ENCODE measurements at places on chromosomes 2 and 18.

DNA sequence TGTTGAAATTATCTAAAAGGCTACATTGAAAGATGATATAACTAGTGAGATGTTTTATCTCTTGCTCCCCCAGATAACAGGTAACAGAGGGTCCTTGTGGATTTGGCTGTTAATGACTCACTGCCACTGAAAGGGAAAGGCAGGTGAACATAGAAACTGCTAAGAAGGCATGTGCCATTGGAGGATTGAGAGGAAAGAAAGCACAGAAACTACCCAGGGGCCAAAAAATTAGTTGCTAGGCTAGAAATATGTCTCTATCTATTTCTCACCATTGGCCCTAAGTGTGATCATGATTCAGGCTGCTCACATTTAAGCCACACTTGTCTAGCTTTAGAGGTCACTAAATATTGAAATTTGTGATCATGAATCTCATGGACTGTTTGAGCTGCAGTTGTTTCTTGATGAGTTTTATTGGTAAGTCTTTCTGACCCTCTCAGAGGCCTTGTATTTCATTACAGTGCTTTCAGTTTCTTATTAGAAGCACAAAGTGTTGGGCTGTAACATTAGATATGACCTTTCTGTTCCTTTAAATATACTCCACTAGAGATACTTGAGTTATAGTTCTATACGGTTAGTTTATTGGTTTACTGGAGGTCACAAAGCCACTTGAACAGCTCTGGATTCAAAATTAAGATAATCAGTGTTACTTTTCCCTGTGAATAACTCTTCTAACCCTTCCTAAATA, 26.2 kb downstream of the NAB1 start:
- DNase-seq = no peak

GRCh38 chr2:23746141-23746863, 180.6 kb downstream of the ATAD2B start:
- no peak for DNase-seq

GRCh38 chr2:216317831-216318520, 54.3 kb downstream of the MARCHF4 start:
- no peak for DNase-seq

GRCh38 chr2:29000956-29001355, 19.9 kb downstream of the TOGARAM2 start:
- DNase-seq = no peak

DNA sequence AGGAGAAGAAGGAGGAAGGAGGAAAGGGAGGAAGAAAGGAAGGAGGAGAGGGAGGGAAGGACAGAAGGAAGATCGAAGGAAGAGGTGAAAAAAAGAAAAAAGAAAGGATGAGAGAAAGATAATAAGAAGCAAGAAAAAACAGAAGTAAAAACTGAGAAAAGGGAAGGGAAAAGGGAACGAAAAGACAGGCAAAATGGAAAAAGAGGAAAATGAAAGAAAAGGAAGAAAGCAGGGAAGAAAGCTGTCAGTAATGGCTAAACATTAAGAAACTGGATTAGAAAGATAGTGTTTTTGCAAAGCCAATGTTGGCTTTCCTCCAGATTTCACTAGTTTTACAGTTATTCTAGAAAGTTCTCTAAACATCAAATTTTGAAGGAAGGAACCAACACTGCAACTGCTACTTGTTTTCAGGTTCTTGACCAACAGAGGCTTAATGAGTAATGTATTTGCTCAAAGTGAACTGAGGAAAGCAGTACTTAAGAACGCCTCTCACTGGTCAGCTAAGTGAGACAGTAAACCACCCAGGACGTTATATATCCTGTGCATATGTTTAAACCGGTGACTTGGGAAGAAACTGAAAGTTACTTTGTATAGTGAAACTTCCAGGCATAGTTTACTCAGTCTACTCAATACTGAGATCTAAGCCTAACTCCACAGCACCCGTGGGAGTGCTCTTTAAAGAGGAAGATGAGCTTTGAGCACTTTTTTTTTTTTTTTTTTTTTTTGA, 286.2 kb upstream of the TRIB2 start:
- no peak for DNase-seq

- DNase-seq = no peak
Measured at GRCh38 chr2:36480636-36481035, 117.3 kb downstream of the FEZ2 start.

GRCh38 chr2:51667679-51668078, 635.7 kb upstream of the NRXN1 start:
- DNase-seq = no peak

DNA sequence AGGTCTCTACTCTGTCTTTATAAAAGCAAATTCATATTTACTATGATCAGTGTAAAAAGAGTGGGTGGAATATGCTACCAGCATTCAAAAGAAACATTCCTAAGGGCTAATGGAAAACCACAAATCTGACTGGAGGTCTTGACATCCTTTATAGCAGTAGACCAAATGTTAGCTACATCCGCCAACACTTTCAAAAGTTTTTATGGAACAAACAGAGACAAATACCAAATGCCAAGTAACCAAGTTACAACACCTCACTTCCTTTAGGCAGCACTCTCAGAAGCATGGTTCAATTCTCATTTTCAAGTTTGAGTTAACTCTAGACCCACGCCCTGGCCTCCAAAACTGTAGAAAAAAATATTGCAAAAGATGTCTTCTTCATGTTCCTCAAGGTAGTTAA, 78.3 kb upstream of the SETBP1 start:
- DNase-seq = no peak

- no peak for DNase-seq
Measured at GRCh38 chr2:22812065-22812680, 572.8 kb upstream of the KLHL29 start.

GRCh38 chr18:21085579-21086166, 25.9 kb downstream of the ROCK1 start:
- no peak for DNase-seq

DNA sequence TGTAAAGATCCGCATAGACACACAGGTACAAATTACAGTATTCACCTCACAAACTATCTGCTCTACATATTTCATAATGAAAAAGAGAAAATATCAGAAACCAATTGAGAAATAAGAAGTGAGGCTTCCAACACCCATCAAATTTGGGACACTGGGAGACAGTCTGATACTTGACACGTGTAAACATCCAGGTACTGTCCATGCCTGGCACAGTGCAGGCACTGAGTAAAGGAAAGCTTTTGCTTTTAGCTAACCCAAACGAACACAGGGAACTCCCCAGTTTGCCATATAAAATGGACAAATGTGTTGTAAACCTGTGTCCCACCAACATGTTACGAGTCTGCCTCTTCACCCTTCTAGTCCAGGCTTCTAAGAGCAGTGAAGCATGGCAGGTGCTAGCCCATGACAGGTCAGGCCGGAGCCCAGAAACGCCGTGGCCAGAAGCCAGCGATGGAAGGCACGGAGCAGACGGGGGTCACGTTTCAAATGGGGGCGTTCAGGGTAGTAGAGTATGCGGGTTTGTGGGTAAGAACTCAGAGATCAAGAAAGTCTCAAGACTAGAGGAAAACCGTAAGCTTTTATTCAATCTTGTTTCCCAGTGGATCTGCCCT, 27.0 kb downstream of the CDH2 start:
- DNase-seq = no peak

- no peak for DNase-seq
Measured at GRCh38 chr18:36758623-36759022, 70.2 kb downstream of the TPGS2 start.

GRCh38 chr2:241728627-241729026, 5.8 kb upstream of the D2HGDH start:
- DNase-seq = no peak

DNA sequence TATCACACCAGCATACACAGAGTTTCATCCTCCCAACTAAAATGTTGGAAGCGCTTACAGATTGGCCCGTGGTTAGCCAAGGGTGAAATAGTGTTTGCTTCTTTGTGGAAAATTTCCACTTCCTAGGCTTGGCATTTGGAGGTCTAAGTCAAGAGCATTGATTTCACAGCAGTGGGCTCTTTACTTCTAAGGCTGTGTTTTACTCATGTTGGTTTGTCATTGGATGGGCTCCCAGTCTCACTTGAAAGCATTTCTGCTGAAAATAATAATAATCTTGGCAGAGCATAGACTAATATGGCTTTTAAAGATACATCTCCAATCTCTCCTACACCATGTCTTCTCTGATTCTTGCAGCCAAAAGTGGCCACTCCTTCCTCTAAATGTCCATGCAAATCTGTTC, 82.9 kb downstream of the DYNAP start:
- DNase-seq = no peak

- DNase-seq = no peak
Measured at GRCh38 chr2:238415893-238416292, 10.8 kb upstream of the ASB1 start.

- DNase-seq = no peak
Measured at GRCh38 chr2:128373451-128374000, 54.9 kb upstream of the HS6ST1 start.

GRCh38 chr2:147712051-147712450, 132.8 kb upstream of the ACVR2A start:
- DNase-seq = no peak

- no peak for DNase-seq
Measured at GRCh38 chr2:71907503-71907902, 240.2 kb downstream of the CYP26B1 start.

- DNase-seq = no peak
Measured at GRCh38 chr2:66683599-66683998, 248.7 kb downstream of the MEIS1 start.

DNA sequence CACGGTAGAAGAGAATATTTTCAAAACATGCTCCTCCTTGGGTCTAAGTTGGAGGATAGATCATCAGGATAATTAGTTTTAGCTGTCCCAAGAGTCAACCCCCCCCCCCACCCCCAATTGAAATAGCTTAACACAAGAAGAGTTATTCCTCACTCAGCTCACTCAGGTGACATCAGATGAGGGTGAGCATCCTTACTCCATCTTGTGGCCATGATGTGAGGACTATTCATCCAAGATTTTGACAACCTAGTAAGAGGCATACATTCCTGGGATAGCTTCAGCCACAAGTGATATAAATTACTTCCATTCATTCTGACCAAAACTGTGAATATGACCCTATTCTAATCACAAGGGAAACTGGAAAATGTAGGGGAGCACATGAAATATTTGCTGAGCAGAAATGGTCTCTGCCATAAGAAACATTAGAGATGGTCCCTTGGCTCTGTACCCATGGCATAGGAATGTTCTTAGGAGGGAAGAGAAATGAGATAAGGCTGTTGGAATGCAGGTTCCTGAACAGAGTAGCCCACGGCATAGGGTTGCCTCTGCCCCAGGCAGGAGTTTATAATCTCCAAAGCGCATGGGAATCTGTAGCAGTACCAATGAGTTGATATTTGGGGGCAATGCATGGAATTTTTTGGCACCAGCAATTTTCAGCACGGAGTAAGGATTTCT, 257.2 kb downstream of the CYRIA start:
- no peak for DNase-seq

- no peak for DNase-seq
Measured at GRCh38 chr18:6109743-6110142, 214.4 kb upstream of the TMEM200C start.

GRCh38 chr2:47205576-47206141, 50.6 kb upstream of the STPG4 start:
- no peak for DNase-seq

All from effector memory CD4-positive, alpha-beta T cell (primary cell).